K562 (cell line): ENCODE measurements at places on chromosomes 13 and 19.

GRCh38 chr19:51158474-51159129 is 16.5 kb downstream of the SIGLEC7 start:
- no peaks in the 10 kb centered on the region for H3K36me3 ChIP-seq
- H3K27me3 ChIP-seq: peaks cover 3% of the 10 kb centered on the region; the same call in 1 of the 3 replicates
- no peak overlapping the region for H3K4me3 ChIP-seq
- H3K27ac ChIP-seq: peak overlapping the region; percentile 34; the same call in 1 of the 3 replicates
- H3K4me1 ChIP-seq: peaks cover 9% of the 10 kb centered on the region; the same call in 2 of the 3 replicates
- DNase-seq: peak; percentile 78

- H3K27ac ChIP-seq: no peak overlapping the region
- H3K36me3 ChIP-seq: peaks cover 3% of the 10 kb centered on the region; the same call in 1 of the 3 replicates
- DNase-seq: no peak
Measured at GRCh38 chr19:48497728-48498594, 13.7 kb downstream of the LMTK3 start.

DNA sequence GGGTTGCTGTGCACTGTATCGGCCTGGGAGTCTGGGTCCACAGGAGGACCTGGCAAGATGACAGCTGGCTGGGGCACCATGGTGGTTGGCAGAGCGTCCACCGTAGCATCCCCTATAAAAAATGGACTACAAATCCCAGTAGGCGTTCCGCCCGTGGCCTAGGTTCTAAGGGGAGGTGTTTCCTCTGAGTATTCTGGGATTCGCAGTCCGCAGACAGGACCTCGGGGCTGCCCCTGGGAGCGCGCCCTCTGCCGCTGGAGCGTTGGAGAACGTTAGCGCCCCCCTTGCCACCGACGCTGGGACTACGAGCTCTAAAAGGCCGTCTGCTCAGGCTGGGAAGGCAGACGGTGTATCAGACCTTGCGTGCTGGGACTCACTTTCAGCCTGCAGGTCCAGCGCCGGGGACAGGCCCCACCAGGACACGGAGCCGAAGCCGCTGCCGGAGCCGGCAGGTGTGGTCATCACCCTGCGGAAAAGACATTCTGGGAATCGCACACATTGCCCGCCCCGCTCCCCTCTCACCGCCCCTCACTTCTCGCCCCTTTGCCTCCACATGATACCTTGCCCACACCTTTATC is 372 bp downstream of the DNAAF3 start:
- H3K4me1 ChIP-seq: peaks cover 34% of the 10 kb centered on the region
- H3K27ac ChIP-seq: no peak overlapping the region
- DNase-seq: peak; percentile 60
- H3K4me3 ChIP-seq: peak overlapping the region; percentile 54
- H3K36me3 ChIP-seq: 0 out of 3 replicates have a peak, but pooled peaks cover 3% of the 10 kb centered on the region

DNA sequence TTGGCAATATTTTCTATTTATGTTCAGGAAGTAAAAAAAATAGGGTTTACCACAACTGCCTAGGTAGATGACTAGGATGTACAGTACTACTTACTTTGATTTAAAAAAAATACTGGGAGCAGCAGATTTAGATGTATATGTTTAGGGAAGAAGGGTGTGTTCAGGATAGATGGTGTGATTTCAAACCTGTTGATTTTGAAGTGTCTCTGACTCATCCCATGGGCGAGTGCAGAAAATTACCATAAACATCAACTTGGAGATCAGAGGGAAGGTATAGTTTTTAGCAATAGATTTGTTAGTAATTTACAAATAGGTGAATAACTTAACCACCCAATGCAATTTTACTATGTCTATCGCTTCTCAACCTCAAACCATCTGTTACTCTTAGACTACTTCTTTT is 214.8 kb downstream of the NDFIP2 start:
- H3K27me3 ChIP-seq: no peaks in the 10 kb centered on the region
- H3K27ac ChIP-seq: no peak overlapping the region
- H3K36me3 ChIP-seq: no peaks in the 10 kb centered on the region
- DNase-seq: no peak
- no peaks in the 10 kb centered on the region for H3K4me1 ChIP-seq

GRCh38 chr19:51064534-51065220 is at the start of gene KLK13:
TSS of gene KLK13 (minus strand) at chr19:51065092. CDS start at chr19:51065067, 25 bp downstream.
- peak within 1 kb of the TSS; percentile 38 for H3K4me3 ChIP-seq
- no peaks in the 10 kb centered on the region for H3K36me3 ChIP-seq
- DNase-seq: peak; percentile 98
- peaks cover 16% of the 10 kb centered on the region for H3K4me1 ChIP-seq
